ENCODE measurements at places on chromosomes 7 and 10.

GRCh38 chr10:46541735-46542566, 14.5 kb downstream of the GPRIN2 start:
- no peak for DNase-seq

DNA sequence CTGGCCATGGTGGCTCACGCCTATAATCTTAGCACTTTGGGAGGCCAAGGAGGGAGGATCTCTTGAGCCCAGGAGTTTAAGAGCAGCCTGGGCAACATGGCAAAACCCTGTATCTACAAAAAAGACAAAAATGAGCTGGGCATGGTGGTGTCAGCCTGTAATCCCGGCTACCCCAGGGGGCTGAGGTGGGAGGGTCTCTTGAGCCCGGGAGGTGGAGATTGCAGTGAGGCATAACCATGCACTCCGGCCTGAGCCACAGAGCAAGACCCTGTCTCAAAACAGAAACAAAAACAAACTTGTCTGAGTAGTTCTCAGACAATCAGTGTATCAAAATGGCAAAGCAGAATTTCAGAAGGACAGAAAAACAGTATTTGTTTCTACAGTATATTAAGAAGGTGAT, 45.2 kb upstream of the BPGM start:
- no peak for DNase-seq

DNA sequence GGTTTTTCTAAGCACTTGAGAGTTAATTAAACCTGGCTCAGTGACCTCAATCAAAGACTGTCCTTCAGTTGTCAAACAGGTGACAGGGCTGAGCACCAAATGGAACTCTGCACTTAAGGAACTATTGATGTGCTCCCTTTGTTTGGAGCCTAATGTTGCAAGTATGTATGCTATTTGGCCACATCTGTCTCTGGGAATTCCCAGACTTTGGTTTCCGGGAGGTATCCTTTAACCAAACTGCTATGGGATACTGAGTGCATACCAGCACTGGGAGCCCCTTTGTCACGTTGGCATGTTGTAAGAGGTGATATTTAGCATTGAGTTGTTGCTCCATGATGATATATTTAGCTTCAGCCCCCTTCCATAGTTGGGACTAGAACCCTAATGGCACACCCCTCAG, 25.2 kb downstream of the ASZ1 start:
- DNase-seq = no peak

- DNase-seq = no peak
Measured at GRCh38 chr10:514137-514671, 175.3 kb downstream of the DIP2C start.

GRCh38 chr7:80444811-80445210, 67.1 kb downstream of the GNAT3 start:
- DNase-seq = no peak

DNA sequence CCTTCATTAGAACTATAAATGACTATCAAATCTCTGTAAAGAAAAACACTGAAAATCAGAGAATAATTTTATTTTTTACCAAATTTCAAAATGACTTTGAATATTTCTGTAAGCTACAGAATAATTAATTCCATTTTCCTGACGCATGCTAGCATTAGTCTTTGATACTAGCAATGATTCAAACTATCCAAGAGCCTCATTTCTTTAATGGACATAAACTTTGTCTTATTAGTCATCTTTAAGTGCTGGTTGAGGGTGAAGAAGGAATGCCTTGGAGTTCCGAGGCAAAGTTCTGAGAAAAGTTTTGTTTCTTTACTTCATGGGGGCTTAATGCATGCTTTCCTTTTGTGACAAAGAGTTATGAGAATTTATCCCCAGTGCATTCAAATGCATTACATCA, 137.3 kb downstream of the AGMO start:
- DNase-seq = no peak

GRCh38 chr7:144834641-144835144, 1.2 kb downstream of the TPK1 start:
- DNase-seq = no peak

GRCh38 chr7:41306486-41306885, 396.4 kb downstream of the INHBA start:
- DNase-seq = no peak

DNA sequence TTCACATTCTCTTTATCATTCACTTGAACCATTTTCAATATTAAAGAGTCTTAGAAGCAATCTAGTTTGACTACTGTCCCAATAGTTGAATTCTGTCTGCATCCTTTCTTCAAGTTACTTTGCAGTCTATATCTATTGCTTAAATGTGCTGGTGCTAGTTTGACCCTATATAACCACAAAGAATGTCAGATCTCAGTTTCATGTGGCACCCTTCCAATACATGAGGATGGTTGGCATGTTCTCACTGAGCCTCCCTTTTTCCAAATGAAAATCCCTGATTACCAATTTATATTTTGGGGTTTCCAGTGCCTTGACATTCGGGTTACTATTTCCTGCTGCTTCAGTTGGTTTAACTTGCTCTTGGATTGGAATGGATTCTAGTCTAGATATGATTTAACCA, 292.7 kb downstream of the EXOC4 start:
- no peak for DNase-seq

- DNase-seq = peak; percentile 30
Measured at GRCh38 chr10:52004342-52004949, 305.1 kb upstream of the CSTF2T start.

- peak; percentile 28 for DNase-seq
Measured at GRCh38 chr10:3472287-3473051, 299.9 kb upstream of the PITRM1 start.

GRCh38 chr7:132002343-132002968, 446.0 kb upstream of the PODXL start:
- DNase-seq = no peak

DNA sequence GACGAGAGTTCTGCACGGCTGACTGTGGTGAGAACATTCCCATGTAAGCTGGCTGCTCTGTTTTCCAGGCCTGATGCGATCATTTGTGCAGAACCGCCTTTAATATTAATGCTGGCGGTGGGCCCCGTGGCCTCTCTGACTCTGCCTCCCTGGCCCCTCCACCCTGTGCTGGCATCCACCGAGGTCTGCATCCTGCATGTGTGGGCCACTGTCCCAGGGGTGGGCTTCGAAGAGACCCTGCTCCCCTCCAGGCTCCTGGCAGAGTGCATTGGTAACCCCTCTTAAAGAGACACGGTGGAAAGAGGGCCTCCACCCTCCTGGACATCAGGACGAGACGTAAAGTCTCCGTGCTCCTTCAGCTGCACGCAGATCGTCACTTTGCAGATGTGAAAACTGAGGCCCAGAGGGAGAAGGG, 67.3 kb upstream of the FAM20C start:
- no peak for DNase-seq

DNA sequence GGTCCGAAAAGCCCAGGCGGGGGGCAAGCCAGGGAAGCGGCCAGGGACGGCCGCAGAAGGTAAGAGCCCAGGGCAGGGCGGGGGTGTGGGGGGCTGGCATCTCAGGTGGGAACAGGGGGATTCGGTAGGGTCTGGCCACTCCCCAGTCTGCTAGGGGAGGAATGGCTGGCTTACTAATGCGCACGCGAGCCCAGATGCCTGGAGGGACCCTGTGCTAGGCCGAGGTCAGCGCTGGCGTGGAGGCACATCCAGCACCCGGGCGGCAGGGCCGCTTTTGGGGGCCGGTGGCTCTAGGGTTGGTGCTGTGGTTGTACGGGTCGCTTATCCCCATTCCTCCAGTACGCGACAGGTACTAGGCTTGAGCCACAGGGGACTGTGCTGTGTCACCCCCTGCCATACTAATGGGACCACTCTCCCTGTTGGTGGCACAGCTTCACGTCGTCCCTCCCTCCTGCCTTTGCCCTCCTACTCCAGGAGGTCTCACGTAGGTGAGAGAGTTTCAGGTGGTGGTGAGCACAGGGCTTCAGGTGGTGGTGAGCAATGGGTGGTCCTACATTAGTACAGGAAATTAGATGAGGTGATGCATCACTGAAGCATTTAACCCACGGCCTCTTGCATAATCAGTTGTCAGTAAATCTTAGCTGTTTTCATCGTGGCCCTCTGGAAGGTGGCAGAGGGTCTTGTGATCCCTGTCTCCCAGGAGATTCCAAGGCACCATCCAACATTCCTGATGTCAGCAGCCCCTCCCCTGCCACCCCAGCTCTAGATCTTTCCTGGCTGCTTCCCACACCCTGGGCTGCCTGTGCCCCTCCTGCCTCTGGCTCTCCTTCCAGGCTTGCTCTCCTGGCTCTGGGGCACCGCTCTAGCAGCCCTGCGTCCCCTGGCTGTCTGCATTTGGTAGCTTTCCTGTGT, 971 bp downstream of the AEBP1 start:
- no peak for DNase-seq

DNA sequence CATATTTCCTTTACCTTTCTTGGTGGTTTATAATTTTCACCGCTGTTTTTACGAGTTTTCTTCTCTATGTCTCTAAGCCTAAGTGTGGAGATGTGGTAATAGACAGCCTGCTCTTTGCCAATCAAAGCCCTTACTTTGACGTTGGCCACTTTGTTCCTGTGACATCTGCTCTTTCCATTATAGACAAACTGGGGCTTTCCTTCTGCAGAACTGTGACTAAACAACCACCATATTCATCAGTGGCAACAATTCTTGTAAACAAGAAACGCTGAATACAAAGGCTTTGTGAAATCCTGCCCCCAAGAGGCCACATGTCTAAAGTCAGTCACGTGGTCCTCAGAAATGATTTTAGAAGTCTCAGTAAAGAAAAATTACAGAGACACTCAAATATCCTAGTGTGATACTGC, 59.6 kb upstream of the CAPZA2 start:
- peak; percentile 67 for DNase-seq

DNA sequence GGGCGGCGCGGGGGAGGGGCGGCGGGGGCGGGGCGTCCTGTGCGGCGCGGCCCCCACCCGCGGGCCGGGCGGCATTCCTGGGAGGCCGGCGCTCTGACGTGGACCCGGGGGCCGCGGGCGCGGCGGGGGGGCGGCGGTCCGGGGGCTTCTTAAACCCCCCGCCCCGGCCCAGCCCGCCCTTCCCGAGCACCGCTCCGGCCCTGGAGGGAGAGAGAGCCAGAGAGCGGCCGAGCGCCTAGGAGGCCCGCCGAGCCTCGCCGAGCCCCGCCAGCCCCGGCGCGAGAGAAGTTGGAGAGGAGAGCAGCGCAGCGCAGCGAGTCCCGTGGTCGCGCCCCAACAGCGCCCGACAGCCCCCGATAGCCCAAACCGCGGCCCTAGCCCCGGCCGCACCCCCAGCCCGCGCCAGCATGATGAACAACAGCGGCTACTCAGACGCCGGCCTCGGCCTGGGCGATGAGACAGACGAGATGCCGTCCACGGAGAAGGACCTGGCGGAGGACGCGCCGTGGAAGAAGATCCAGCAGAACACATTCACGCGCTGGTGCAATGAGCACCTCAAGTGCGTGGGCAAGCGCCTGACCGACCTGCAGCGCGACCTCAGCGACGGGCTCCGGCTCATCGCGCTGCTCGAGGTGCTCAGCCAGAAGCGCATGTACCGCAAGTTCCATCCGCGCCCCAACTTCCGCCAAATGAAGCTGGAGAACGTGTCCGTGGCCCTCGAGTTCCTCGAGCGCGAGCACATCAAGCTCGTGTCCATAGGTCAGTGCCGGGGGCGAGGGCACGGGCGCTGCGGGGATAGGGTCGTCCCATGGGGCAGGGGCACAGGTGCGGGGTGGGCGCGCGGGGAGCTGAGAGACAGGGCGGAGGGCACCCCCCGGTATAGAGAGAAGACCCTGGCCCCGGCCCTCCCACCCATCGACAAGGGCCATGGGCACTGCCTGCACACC, at the start of gene FLNC:
TSS of gene FLNC (plus strand) at position 176 of the 947 bp plus-strand sequence. CDS start at position 408, 232 bp downstream.
- DNase-seq = no peak

- no peak for DNase-seq
Measured at GRCh38 chr10:101485681-101486554, 102.1 kb downstream of the POLL start.
